ENCODE measurements at places on chromosomes 2 and 18. TPM values are rescaled to one million over a fixed set of nuclear protein-coding genes. Genes with fewer than 3 reads are reported as not detected.

Gene HOXD9
- total RNA-seq: 2.3 TPM

Gene SCN7A
- not detected for total RNA-seq

Gene CD207
- total RNA-seq: not detected

Gene RTP5
- total RNA-seq: not detected

Gene DCC
- not detected for total RNA-seq

Gene MBOAT2
- total RNA-seq: 40.0 TPM

Gene GRB14
- total RNA-seq: 1.4 TPM

Gene DAPL1
- not detected for total RNA-seq

All from MG63 (cell line).